ENCODE measurements at places on chromosomes 5 and 9. TPM values are rescaled to one million over a fixed set of nuclear protein-coding genes. Genes with fewer than 3 reads are reported as not detected.

The PCDHB7 gene
- 0.37 TPM for total RNA-seq

The FST gene
- total RNA-seq, result 91.1 TPM

The RNF130 gene
- 18.4 TPM for total RNA-seq

The C9orf50 gene
- not detected for total RNA-seq

The CARTPT gene
- not detected for total RNA-seq

The RBM22 gene
- total RNA-seq, result 29.9 TPM

The PCDHGB4 gene
- total RNA-seq, result 5.9 TPM

The PHF24 gene
- not detected for total RNA-seq

The ENHO gene
- not detected for total RNA-seq

The IER5L gene
- 39.5 TPM for total RNA-seq

The TAF11L10 gene
- not detected for total RNA-seq

The CDH12 gene
- total RNA-seq, result not detected

The NUTM2F gene
- total RNA-seq, result not detected

The C5 gene
- 5.1 TPM for total RNA-seq

The PCDHGA8 gene
- 1.8 TPM for total RNA-seq

The IFNW1 gene
- not detected for total RNA-seq

The TAS2R1 gene
- total RNA-seq, result not detected

The SNX24 gene
- 16.9 TPM for total RNA-seq

The AHRR gene
- 26.4 TPM for total RNA-seq

The ENTPD2 gene
- not detected for total RNA-seq

The LRSAM1 gene
- 16.2 TPM for total RNA-seq

The KCNMB1 gene
- not detected for total RNA-seq

The PCDHA6 gene
- under 0.01 TPM for total RNA-seq

The DBH gene
- not detected for total RNA-seq

The TEX48 gene
- not detected for total RNA-seq

The OR2V2 gene
- not detected for total RNA-seq

The GMCL2 gene
- not detected for total RNA-seq

The RNF183 gene
- total RNA-seq, result under 0.01 TPM

The SPRY4 gene
- total RNA-seq, result 14.7 TPM

The BASP1 gene
- total RNA-seq, result 77.5 TPM

The CYSRT1 gene
- total RNA-seq, result 0.37 TPM

The ASPN gene
- total RNA-seq, result 0.78 TPM

The COL5A1 gene
- 56.7 TPM for total RNA-seq

The PCDHB5 gene
- under 0.01 TPM for total RNA-seq

The AGXT2 gene
- total RNA-seq, result not detected

The ARHGEF39 gene
- 1.5 TPM for total RNA-seq

The SLC6A3 gene
- total RNA-seq, result under 0.01 TPM

The RGS14 gene
- 2.5 TPM for total RNA-seq

The DNAH5 gene
- 0.39 TPM for total RNA-seq

The BHMT2 gene
- 5.3 TPM for total RNA-seq

The CCDC152 gene
- total RNA-seq, result 3.3 TPM

The CARD9 gene
- total RNA-seq, result 0.78 TPM

The PCDHB3 gene
- 0.20 TPM for total RNA-seq

The LECT2 gene
- not detected for total RNA-seq

The FRRS1L gene
- not detected for total RNA-seq

All from subcutaneous preadipocyte (primary cell).